ENCODE measurements at places on chromosomes 6 and 20.

GRCh38 chr6:21823371-21823770 lies 229.8 kb downstream of the SOX4 start:
- DNase-seq, result no peak

DNA sequence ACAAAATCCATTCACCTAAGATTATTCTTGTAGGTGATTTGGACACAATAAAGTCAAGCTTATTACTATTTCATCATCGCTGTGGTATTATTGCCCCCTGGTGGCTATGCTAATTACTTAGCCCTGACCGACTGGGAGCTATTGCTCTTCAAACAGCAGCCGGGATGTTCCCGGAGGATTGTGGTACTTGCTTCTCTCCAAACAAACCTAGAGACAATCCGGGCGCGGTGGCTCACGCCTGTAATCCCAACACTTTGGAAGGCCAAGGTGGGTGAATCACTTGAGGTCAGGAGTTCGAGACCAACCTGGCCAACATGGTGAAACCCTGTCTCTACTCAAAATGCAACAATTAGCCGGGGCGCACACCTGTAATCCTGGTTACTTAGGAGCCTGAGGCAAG lies 15.4 kb upstream of the STMND1 start:
- no peak for DNase-seq

DNA sequence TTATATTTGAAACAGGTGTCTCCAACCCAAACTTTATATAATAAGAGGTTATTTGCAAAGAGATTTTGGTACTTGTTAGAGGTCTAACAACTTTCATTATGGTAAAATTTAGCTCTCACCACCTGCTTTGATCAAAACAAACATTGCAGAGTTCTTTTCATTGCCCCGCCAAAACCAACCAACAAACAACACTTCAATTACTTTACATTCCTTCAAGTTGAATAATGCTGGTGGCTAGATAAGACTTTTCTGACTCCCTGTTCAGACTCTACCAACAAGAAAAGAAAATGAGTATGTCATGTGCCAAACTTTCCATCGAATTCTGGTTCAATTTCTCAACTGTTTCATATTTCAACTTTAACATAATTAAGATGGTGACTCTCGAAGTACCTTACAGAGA lies 311.1 kb downstream of the ADGRG6 start:
- DNase-seq, result no peak

GRCh38 chr6:39917329-39917728 lies 16.9 kb downstream of the MOCS1 start:
- no peak for DNase-seq

Measured in neuronal stem cell (in vitro differentiated cells).